ENCODE measurements at places on chromosomes 7 and 10.

DNA sequence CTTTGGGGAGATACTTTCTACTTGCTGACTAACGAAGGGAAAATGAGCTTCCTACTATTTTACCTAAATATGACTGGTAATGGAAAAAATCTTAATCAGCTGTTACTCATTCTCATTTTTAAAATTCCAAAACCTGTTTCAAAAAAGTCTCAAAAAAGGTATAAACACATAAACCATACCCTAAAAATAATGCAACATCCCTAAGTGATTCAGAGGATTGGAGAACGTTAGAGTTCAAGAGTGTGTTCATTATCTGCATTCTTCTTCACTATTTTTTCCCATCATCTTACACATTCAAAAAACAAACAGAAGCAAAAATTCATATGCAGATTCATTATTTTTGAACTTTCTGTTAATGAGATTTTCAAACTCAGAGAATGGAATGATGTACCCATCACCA, 150.4 kb upstream of the GNAI1 start:
- DNase-seq: no peak

- DNase-seq: peak; percentile 60
Measured at GRCh38 chr10:3482200-3482993, 302.6 kb downstream of the KLF6 start.

DNA sequence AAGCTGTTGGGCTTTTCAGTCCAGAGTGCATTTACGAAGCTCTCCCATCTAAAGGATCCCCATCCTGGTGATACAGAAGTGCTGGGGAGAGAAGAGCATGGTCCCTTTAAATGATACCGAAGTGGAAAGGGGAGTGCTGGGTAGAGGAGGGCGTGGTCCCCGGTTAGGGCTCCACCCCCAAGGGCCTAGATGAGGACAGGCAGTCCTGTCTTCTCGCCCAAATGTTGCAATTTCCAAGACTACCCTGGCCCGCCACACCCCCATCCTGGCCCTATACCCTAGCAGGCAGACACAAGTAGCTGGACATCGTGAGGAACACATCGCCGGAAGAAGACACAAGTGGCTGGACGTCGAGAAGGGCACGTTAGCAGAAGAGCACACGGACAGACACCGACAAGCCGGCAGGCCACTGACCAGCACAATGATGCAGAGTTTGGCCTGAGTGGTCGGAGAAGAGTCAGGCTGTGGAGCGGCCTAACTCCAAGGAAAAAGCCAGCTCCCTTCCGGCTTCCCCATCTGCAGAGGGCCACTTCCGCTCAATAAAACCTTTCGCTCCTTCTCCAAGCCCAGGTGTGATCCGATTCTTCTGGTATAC, 439.5 kb upstream of the NRP1 start:
- no peak for DNase-seq

- no peak for DNase-seq
Measured at GRCh38 chr7:55962014-55962413, 2.4 kb upstream of the NIPSNAP2 start.

- DNase-seq: no peak
Measured at GRCh38 chr7:99167072-99167471, 23.2 kb upstream of the SMURF1 start.

GRCh38 chr10:10587744-10588393, 429.8 kb upstream of the CELF2 start:
- no peak for DNase-seq

DNA sequence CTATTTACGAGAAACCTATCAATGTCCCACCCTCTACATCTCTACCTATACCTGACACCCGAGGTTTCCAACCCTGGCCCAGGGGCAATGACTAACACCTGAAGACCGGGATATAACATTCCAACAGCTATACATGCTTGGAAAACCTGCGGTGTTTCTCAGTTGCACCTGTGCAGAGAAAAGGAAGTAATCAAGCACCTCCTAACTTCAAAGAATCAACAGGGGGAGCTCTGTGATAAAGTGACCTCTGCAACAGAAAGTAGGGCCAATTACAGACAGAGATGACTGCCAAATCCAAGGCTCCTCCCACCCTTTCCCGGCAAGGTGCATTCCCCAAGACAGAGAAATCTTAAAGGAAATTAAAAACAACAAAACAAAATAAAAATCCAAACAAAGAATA, 41.3 kb downstream of the CCDC6 start:
- peak; percentile 73 for DNase-seq

DNA sequence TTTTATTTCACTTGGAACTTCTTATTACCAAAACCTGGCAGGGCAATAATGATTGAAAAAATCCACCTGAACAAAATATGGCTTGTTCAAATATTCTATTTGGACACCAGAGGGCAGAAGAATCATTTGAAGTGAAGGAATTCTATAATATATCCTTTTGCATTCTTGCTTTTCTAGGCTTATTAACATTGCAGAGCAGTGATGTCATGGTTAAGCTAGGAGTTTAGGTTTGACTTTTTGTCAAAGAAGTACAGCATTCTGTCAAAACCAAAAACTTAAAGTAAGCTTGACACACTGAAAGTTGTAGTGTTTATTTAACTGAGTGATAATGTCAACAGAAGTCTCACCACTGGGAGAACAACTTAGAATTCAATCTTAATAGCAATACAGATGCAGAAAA, 156.0 kb downstream of the SEMA3D start:
- peak; percentile 62 for DNase-seq

DNA sequence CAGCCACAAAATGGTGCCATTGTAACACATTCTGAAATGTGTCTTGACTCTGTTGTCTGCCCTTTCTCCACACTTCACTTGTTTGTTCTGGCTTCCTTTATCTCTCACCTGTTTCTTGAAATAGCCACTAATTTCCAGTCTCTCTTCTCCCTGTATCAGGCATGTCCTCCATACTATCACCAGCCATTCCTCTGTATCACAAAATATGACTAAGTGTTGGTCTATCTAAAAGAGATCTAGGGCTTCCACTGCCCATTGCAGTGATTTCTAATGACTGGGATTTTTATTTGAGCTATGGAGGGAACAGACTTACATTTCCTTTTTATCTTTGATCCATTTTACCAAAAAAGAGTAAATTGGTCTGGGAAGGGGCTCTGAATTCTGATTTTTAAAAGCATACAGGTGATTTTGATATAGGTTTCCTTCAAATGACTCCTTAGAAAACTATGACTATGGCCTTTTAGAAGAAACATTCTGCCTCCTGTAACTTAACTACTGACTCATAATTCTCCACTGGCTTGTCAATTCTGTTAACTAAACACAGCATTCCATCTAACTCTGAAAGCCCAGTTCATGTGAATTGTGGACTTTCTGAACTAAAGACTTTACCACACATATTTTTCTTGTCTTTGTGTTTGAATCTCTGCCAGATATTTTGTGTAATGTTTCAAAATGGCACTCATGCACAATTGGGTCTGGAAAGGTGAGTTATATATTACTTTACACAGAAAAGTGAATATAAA, 1121.4 kb downstream of the XPNPEP1 start:
- no peak for DNase-seq

DNA sequence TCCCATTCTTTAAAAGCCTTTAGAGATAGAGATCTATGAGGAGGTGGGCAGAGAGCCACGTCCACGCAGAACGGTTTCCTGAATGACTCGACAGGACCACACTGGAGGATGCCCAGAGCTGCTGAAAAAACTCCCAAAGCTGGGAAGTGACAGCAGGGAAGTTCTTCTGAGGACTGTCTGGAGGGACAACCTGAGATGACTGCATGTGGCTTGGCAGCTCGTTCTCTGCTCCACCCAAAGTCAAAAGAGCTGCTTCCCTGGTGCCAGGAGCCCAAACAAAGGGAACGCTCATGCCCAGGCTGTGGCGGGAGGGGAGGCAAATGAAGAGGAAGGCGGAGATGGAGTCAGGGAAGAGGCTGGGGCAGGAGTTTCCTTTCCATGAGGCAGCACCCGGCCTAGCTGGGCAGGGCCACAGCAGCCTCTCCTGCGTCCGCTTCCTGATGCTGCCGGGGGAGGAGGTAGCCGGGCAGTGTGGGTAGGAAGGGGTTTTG, 95.4 kb downstream of the CCDC3 start:
- DNase-seq: no peak

GRCh38 chr10:117165538-117166417, 27.7 kb upstream of the VAX1 start:
- DNase-seq: peak; percentile 68

GRCh38 chr7:142301923-142302550, 44.2 kb upstream of the PRSS58 start:
- DNase-seq: peak; percentile 54

DNA sequence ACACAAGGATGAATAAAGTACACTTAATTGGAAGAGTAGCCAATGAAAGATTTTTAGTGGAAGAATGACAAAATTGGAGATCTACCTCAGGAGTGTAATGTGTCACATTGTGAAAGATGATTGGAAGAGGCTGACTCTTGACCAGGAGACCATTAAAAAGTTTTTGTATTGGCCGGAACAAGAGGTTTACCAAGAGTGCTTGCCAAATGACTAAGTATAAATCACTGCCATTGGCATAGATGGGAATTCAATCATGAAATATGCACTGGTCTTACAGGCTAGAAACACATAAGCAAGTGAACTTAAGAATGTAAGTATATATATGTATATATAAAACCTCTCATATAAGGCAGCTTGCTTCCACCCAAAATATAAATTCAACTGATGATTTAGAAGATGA, 58.7 kb upstream of the TFEC start:
- DNase-seq: no peak

GRCh38 chr10:2414562-2414961, 652.8 kb upstream of the PFKP start:
- DNase-seq: no peak

DNA sequence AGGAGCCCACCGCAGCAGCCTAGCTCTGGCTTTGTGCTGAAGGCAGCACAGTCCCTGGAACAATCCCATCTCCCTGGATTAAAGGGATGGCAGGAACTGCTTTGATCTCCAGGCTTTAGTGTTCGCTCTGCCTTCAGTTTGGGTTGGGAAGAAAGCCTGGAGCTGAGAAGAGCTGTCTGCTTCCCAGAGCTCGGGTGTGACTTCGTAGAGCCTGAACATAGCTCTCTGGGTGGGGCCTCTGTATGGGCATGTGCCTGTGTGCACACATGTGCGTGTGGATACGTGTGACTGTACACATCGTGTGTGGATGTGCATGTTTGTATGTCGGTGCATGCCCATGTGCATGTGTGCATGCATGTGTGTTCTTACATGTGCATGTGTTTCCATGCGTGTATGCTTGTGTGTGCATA, 8.7 kb downstream of the ADCY1 start:
- no peak for DNase-seq

DNA sequence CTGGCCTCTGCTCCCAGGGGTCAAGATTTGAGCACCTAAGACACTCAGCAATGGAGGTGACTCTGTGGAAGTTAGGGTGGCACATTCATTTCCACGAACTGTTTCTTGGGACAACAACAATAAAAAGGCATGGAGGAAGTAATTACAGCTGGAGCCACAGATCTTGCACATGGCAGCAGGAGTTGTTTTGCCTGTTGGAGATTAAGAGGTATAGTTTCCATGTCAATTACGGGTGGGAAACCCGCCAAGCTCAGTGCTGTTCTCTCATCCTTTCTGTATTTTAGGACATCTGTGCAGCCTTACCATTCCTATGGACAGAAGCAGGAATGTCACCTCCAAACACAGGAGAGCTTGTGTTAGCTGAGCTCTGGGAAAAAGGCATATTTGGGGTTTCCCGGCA, 201.2 kb downstream of the SNX10 start:
- DNase-seq: peak; percentile 93

DNA sequence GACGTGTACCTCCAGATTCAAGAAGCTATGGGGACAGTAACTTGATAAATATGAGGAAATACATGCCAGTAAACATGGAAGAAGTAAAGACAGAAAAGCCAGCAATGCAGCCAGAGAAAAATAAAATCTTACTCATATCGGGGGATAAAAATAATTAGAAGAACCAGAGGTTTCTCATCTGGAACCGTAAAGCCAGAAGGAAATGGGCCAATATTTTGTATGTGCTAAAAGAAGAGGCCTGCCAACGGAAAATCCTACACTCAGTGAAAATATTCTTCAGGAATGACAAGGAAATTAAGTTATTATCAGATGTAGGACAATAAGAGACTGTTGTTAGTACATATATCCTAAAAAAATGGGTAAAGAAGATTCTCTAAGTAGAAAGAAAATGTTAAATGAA, 401.2 kb downstream of the CDC14C start:
- DNase-seq: no peak

DNA sequence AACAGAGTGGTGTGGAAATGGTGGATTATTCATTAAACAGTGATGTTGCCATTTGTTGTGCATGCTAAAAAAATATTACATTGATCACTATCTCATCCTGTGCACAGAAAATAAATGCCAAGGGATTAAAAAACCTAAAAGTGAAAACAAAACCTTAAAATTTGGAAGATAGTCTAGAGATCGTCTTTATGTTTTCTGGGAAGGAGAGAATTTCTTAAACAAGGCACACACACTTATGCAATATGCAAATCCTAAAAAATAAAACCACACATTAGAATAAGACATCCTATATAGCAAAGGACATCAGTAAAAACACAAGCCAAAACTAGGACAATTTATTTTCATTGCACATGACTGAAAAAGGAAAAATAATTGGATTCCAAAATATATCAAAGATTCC, 54.5 kb downstream of the MACC1 start:
- DNase-seq: no peak

- no peak for DNase-seq
Measured at GRCh38 chr7:110486549-110486948, 604.4 kb upstream of the LRRN3 start.

DNA sequence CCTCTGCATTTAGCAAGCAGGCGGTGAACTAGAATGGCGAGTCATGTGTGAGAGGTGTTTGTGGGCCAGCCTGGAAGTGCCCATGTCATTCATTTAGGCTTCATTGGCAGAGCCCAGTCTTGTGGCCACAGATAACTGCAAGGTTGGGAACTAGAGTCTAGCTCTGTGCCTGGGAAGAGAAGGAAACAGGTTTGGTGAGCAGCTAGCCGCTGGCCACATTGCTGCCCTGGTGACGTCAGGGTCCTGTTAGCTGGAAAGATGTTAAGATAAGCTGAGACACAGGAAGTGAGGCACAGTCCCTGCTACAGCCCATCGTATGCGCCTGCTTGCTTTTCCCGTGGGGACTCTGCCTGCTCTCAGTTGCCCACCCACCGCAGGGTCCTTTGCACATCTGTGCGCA, 185.5 kb downstream of the CAMK1D start:
- DNase-seq: no peak

Measured in NCI-H69 (cell line).